Stimulated activated CD4-positive, alpha-beta T cell treated with anti-CD3 and anti-CD28 coated beads, Interleukin-12 subunit alpha, Interleukin-12 subunit beta, amount 100 ng/mL, for 4 hours (primary cell): ENCODE measurements at places on chromosomes 1 and 21.
A peak's percentile ranks its signal among the peaks of the same experiment; 100 is the strongest.

- no peak for DNase-seq
Measured at GRCh38 chr1:54861070-54861761, 25.8 kb downstream of the DHCR24 start.

GRCh38 chr1:77031106-77031662 is 163.9 kb downstream of the ST6GALNAC5 start:
- no peak for DNase-seq

DNA sequence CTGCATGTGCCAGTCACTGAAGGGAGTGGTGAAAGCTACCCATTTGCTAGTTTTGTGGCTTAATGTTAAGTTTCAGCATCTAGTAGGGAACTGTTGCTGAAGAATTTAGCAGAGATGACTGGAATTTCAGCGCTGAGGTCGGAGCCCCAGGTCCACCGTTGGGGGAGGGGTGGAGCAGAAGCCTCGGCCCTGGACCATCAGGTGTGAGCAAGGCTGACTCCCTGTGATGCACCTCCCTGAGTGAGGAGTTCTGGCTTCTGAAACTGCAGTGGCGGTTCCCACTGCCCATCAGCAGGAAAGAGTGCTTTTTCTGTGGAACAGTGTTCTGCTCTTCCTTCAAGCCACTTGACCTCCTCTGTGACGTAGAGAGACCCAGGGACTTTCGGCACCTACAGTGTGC is 1.3 kb downstream of the NOS1AP start:
- no peak for DNase-seq

GRCh38 chr1:152111515-152111968 is 3.7 kb downstream of the TCHH start:
- DNase-seq, result peak; percentile 26

- DNase-seq, result no peak
Measured at GRCh38 chr1:187790724-187791123, 962.0 kb downstream of the PLA2G4A start.

DNA sequence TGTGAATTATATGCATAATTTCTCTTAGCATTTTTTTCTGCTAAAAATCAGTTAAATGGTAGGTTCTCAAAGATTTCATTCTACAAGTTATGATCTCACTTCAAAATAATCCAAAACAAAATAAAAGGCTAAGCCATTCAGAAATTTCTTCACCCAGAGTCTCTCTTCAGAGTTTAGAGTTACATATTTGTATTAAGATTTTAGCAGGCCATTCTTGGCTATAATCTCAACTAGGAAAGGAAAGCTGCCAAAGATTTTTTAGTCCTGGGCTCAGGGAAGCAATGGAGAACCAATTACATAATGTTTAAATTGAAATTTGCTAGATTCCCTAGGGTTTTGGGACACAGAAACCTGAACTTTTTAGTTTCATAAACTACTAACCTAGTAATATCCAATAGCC is 245.0 kb downstream of the USH2A start:
- no peak for DNase-seq

DNA sequence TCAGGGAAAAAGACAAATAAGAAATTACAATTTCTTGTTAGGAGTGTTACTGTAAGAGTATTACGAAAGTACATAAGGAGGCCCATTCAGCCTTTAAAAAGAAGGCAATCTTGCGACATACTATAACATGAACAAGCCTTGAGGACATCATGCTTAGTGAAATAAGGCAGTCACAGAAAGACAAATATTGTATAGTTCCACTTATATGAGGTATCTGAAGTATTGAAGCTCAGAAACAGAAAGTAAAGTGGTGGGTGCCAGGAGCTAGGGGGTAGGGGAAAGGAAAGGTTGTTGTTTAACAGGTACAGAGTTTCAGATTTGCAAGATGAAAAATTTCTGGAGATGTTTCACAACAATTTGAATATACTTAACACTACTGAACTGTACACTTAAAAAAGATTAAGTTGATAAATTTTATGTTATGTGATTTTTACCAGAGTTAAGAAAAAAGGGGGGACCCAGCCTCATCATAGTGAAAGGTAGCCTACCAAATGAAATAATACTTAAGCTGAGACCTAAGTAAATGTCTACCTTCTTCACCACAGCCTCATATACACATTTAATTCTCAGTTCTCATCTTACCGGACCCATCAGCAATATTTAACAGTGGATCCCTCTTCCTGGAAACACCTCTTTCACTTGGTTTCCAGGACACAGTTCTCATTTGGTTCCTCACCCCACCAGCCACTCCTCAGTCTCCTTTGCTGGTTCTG is 19.5 kb downstream of the USP24 start:
- DNase-seq, result no peak

DNA sequence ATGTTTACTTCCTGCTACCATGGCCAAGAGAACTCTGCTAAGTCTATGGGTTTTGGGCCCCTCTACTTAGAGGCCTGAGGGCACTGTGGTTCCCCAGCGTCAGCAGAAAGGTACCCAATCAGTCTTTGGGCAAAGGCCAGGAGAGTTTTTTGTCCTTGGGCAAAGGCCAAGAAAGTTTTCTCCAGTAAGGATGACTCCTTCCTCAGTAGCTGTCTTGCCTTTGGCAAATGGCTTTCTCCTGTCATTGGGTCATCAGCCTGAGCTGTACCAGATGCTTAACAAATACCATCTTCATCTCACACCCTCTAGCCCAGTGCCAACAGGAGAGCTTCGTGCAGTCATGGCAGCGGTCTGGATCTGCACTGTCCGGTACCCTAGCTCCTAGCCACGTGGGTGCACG is 199.3 kb upstream of the TMEM51 start:
- no peak for DNase-seq

GRCh38 chr1:205275133-205275532 is 46.4 kb downstream of the NUAK2 start:
- DNase-seq, result no peak

DNA sequence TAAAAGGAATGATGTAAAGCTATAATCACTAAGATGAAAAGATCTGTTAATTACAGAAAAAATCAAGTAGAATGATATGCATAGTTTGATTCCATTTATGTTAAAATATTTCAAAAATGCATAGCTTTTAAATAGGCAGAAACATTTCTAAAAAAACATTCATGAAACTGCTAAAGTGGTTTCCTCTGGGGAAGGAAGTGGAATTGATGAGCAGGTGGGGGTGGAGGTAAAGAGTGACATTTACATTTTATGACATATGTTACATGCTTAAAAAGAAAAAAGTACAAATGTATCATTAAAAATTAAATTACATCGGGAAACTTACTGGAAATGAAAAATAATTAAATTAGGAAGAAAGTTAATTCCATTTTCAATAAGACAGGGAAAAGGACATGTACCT is 42.8 kb upstream of the JAK1 start:
- no peak for DNase-seq

DNA sequence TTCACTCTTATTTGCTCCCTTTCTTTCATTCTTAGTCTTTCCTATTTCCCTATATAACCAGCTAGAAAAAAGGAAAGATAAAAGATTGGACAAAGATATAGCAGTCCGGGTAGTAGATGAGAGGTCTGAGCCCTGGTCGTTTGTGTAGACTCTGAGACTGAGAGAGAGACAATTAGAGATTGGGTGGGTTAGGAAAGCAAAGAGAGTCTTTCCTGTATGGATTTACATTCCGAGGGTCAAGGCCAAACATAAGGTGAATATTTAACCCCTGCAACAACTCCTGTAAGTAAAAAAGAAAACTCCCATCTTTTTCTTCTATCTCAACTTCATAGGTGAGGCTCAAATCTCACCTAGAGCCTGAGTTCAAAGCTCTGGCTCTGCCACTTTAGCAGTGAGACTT is 218.0 kb upstream of the FGGY start:
- no peak for DNase-seq

DNA sequence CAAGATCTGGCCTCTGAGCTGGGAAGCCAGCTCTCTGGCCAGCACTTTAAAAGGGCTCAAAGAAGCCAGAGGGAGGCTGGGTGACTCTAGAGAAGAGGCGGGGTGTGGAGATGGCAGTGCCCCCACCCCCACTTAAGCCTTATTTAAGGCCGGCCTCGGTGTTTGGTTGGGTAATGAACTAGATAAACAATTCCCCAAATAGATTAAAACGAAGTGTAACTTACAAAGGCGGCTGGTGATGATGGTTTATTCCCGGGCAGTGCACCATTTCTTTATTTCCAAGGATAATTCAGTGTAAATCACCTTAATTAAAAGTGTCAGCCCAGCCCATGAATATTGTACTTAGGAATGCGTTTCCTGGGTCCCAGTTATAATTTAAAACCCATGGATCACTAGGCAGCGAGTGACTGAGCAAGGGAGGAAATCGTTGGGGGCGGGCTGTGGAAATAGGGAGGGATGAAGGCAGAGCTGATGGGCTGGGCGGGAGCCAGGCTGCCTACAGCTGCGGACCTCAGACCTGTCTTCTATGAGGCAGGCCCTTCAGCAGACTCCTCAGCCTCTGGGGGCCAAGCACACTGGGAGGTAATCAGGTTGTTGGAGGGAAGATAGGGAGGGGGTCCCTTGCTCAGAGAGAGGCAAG is 54.9 kb downstream of the TMEM53 start:
- no peak for DNase-seq

DNA sequence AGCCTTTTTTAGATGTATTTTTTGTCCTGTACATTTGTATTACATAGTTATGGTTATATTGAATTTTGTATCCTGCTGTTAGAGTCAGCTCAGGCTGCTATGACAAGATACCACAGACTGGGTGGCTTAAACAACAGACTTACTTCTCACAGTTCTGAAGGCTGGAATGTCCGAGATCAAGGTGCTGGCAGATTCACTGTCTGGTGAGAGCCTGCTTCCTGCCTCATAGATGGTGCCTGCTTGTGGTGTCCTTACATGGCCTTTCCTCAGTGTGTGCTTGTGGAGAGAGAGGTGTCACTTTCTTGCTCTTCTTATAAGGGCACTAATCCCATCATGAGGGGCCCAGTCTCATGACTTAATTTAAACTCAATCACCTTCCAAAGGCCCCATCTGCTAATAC is 23.1 kb upstream of the MYSM1 start:
- no peak for DNase-seq

DNA sequence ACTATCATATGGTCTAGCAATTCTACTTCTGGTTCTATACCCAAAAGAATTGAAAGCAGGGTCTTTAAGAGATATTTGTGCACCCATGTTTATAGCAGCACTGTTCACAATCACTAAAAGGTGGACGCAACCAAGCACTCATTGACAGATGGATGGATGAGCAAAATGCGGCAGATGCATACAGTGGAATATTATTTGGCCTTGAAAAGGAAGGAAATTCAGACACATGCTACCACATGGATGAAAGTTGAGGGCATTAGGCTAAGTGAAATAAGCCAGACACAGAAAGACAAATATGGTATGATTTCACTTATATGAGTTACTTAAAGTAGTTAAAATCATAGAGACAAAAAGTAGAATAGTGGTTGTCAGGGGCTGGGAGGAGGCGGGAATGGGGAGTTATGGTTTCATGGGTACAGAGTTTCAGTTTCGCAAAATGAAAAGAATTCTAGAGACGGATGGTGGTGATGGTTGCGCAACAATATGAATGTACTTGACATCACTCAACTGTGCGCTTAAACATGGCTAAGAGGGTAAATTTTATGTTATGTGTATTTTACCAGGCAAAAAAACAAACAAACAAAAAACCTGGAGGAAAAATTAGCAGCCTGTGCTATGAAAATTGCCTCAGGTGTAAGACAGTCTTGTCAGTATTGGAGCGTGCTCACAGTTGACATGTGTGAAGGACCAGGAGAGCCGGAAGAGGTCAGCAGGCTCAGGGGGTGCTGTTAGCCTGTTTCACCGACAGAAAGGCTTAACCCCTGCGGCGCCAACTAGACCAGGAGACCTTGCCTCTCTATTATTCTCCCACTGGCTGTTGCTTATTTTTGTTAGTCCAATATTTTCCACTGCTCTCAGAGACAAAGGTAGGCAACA is 26.5 kb downstream of the CD247 start:
- no peak for DNase-seq

DNA sequence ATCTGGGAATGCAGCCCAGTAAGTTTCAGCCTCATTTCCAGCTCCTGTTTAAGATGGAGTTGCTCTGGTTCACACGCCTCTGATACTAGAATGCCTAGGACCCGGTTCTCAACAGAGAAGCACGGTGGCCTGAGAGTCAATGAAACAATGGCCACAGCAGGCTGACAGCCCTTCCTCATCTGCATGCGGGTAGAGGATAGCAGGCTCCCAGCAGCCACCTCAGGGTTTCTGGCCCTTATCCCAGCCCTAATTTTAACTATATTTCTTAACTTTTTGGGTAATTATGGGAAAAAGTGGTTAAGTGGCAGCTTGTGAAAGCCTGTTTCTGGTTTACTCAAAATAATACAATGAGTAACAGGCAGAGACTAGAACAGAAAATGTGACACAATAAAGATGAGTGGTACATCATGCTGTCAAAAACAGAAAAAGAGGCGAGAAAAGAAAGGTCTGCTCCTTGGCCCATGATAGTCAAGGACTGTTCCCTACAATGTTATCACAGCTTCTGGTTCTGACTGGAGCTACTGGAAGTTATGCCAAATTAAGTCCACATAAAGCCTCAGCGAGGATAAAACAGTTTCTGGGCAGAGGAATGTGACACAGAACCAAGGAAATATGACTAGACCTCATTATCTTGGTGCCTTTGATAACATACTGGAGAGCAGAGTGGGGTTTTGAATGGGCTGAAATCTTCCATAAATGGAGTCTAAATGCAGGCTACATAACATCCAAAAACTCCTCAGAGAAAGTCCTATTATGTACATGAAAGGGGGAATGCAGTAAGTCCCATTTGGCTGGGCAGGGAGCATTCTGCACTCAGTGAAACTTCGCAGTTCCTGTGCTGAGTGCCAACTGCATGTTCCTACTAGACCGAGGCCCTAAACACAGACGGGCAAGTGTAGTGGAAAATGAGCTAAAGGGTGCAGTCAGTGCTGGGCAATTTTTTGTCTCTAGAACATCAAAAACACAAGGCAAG is 92.1 kb downstream of the NIBAN1 start:
- DNase-seq, result no peak

DNA sequence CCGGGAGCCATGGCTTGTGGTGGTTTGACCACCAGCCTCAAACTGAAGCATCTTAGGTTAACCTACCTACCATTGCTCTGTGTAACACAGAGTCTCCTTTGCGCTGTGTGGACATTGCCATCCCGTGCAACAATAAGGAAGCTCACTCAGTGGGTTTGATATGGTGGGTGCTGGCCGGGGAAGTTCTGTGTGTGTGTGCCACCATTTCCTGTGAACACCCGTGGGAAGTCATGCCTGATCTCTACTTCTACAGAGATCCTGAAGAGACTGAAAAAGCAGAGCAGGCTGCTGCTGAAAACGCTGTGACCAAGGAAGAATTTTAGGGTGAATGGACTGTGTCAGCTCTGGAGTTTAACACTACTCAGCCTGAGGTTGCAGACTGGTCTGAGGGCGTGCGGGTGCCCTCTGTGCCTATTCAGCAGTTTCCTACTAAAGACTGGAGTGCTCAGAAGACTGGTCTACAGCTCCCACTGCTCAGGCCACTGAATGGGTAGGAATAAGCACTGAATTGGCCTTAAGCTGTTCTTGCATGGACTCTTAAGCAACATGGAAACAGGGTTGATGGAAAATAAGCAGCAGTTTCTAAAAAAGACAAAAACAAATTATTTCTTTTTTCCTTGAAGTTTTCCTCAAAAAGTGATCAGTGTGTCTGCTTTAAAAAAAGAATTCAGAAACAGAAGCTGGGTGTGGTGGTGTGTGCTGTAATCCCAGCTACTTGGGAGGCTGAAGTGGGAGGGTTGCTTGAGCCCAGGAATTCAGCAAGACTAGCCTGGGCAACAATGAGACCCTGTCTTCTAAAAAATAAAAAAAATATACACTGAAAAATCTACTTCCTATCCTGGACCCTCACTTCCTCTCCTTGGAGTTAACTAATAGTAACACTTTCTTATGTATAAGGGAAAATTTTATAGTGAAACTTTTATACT is 14.6 kb downstream of the CEP350 start:
- DNase-seq, result no peak

- DNase-seq, result no peak
Measured at GRCh38 chr1:41762251-41762650, 156.5 kb downstream of the HIVEP3 start.
